Occipital lobe (tissue), 3 donors: ENCODE measurements at places on chromosomes 12 and 14. TPM values are rescaled to one million over a fixed set of nuclear protein-coding genes. Genes with fewer than 3 reads are reported as not detected.

Gene MED6
- 61.3 TPM for total RNA-seq

Gene CCDC92
- total RNA-seq: 15.0 TPM

Gene NKX2-8
- total RNA-seq: not detected

Gene SEL1L
- 72.8 TPM for total RNA-seq

Gene TEAD4
- 0.94 TPM for total RNA-seq

Gene RTN1
- total RNA-seq: 870 TPM

Gene RERGL
- 1.7 TPM for total RNA-seq

Gene WSCD2
- total RNA-seq: 3.3 TPM

- DNase-seq: no peak
These were observed 11.3 kb upstream of the GNG2 start for GRCh38 chr14:51849097-51849496.

GRCh38 chr14:94998685-94999084 lies 158.6 kb downstream of the DICER1 start:
- DNase-seq: no peak

DNA sequence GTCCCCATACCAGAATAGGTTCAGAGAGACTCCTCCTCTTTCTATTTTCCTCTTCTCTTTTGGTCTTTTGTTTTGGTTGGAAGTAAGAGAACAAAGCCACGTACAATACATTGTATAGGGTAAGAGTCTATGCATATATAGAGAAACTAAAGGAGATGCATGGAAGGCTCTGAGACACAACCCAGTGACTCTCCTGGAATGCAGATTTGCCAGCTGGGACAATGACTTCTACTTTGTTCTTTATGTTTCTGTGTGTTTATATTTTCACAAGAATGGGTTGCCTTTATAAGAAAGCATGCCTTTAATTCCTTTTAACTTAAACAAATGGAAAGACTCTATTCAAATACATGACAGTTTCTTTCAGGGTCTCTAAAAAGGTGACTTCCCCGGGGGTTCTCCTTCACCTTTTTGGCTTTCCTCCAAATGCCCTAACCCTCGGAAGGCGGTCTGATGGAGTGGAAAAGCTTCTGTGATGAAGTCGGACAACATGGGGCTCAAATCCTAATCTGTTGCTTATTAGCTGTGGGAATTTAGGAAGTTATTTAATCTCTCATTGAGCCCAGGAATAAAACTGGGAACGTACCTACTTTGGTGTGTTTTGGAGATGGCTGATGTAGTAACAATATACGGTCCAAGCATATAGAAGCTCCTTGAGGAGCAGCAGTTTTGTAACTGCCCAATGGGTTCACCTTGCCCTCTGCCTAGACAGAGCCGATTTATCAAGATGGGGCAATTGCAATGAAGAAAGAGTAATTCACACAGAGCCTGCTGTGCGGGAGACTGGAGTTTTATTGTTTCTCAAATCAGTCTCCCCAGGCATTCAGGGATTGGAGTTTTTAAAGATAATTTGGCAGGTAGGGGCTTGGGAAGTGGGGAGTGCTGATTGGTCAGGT lies 9.1 kb upstream of the SERPINA1 start:
- DNase-seq: no peak

DNA sequence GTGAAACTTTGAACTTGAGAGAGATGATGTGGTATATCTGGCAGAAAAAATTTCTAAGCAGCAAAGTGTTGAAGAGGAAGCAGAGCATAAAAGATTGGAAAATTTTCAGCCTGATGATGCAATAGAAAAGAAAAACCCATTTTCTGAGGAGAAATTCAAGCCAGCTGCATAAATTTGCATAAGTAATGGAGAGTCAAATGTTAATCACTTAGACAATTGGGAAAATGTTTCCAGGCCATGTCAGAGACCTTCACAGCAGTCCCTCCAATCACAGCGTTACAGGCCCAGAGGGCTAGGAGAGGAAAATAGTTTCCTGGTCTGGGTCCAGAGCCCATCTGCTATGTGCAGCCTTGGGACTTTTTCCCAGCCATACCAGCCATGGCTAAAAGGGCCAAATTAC lies 469.0 kb upstream of the FOXG1 start:
- DNase-seq: no peak

- DNase-seq: no peak
These were observed 13.9 kb downstream of the CSRP2 start for GRCh38 chr12:76864791-76865400.

DNA sequence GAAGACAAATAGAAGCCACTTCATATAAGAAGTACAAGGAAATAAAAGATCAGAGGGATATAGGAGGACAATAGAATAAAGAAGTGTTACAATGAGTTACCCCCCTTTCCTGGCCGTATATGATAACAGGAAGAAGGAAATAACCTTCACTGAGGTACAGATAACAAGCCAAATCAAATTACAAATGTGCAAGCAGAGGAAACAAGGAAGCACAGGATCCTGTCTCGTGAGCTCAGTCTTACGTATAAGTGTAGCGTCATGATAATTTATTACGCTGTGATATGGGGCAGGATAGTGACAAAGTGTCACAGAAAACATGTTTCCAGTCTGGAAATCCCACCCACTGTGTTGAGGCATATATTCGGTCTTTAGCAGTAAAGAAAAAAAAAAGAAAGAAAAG lies 26.5 kb downstream of the CRACR2A start:
- DNase-seq: no peak

GRCh38 chr14:81323093-81323492 lies 77.0 kb downstream of the STON2 start:
- DNase-seq: no peak

GRCh38 chr14:31897581-31898186 lies 179.4 kb upstream of the ARHGAP5 start:
- no peak for DNase-seq

- DNase-seq: no peak
These were observed 18.6 kb downstream of the GNS start for GRCh38 chr12:64740646-64741045.

- DNase-seq: no peak
These were observed 30.3 kb downstream of the CCDC88C start for GRCh38 chr14:91387169-91387835.

DNA sequence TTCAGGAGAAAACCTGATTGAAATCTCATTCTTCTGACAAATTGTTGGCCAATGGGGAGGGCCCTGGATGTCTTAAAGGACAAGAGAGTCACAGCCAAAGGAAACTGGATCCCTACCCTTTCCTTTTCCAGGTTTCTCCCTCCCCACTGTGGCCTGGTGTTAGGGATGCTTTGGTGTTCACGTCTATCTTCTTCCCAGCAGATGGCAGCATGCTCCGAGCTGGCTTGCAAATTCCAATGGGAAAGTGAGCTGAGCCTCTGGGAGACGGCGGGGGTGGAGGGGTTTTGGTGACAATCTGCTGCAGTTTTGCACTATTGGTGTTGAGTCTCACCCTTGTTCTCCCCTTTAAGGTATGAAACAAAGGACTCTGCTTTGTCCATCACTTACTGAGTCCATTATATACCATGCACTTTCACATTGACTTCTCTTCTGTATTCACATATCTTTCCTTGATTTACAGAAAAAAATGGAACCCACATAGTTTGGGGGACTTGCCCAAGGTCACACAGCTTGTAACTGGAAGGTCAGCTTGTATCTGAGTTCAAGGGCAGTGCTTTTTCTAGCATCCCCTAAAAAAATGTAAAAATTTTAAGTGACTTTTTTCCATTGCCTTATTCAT lies 39.3 kb downstream of the CCDC177 start:
- DNase-seq: peak; percentile 11

DNA sequence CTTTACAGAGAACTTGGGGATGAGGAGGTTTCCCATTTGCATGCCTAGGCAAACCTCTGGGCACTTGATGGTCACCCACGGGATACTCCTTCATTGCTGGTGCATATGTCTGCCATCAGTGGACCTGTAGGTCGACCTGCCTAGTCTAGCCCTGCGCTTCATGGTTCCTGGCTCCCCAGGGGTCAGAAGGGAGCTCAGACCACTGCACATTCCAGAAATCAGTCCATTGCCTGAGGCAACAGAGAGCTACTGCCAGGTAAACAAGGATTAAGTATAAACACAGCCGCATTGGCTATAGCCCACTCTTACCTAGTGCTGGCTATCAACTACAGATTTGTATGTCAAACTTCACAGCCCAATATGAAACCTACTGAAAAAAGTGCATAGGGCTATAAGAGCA lies 476.4 kb downstream of the SOX5 start:
- no peak for DNase-seq

DNA sequence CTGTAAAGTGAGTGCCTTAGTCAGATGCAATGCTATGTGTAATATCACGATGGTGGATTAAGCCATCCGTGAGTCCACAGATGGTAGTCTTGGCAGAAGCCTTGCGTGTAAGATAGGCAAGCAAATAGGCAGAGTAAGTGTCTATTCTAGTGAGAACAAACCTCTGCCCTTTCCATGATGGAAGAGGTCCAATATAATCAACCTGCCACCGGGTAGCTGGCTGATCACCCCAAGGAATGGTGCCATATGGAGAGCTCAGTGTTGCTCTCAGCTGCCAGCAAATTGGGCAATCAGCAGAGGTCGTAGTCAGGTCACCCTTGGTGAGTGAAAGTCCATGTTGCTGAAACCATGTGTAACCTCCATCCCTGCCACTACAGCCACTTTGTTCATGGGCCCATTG lies 371.2 kb upstream of the LRFN5 start:
- no peak for DNase-seq

GRCh38 chr12:28563936-28564335 lies 373.7 kb downstream of the CCDC91 start:
- no peak for DNase-seq

GRCh38 chr12:17954788-17955187 lies 135.2 kb downstream of the RERGL start:
- no peak for DNase-seq

DNA sequence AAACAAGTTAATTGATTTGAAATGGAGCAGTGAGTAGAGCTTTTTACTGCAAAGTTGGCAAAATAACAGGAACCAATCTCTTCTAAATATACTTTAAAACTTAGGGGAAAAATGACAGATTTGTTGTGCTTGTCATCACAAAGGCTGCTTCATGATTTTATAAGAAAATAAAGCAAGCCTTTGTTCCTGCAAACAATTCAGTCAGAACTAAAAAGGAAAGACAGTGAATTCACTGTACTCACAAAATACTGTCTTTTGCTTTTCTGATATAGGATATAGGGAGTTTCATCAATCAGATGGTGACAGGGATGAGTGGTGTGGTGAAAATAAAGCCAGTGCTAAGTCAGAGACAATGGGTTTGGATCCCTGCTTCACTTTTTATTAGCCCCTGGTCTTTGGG lies 126.0 kb downstream of the HELB start:
- no peak for DNase-seq

DNA sequence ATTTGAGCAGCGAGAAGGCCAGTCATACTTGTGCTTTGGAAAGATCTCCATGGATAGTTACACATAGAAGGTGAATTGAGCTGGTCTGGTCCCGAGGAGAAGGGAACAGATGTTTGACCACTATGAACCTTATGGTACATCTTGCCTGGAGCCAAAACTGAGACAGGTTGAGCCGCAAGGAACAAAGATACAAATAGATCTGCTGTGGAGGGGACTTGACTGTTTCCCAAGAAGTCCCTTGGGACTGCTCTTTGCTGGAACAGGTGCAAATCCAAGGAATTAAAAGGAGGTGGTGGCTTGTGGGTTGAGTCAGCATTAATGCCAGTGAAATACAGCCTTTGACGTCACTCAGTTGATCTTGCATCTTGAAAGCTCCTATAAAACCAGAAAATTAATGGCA lies 68.8 kb upstream of the PRIMA1 start:
- no peak for DNase-seq

DNA sequence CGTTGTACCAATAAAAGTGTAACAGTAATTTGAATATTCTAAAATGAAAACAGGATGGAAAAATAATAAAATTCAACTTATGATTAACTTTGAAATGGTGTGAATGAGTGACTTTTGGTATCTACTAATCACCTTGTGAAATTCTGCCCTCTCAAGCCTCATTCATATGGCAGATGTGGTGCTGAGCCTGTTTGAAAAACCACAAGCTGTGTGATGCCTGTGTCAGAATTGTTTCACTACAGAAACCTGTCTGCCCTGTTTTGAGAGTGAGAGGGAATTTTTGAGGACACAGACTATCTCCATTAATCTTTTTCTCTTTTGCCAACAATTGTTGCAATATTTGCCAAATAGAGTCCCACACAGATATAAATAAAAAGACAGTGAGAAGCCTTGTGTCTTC lies 3.9 kb upstream of the RNU6-7 start:
- DNase-seq: no peak
